ENCODE measurements at places on chromosomes 7 and 10.

DNA sequence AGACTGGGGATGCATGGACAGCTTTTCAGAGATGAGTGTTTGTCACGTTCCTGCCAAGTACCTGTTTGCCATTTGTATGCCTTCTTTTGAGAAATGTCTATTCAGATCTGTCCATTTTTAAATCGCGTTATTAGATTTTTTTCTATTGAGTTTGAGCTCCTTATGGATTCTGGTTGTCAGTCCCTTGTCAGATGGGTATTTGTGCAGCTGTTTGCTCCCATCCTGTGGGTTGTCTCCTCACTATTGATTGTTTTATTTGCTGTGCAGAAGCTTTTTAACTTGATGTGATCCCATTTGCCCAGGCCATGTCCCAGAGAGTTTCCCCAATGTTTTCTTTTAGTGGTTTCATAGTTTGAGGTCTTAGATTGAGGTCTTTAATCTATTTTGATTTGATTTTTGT, 5.5 kb upstream of the PRKAR1B start:
- peaks cover 71% of the 10 kb centered on the region for H3K36me3 ChIP-seq
- DNase-seq: no peak
- H3K4me1 ChIP-seq: peaks cover 9% of the 10 kb centered on the region
- H3K4me3 ChIP-seq: no peak overlapping the region
- no peak overlapping the region for H3K27ac ChIP-seq

DNA sequence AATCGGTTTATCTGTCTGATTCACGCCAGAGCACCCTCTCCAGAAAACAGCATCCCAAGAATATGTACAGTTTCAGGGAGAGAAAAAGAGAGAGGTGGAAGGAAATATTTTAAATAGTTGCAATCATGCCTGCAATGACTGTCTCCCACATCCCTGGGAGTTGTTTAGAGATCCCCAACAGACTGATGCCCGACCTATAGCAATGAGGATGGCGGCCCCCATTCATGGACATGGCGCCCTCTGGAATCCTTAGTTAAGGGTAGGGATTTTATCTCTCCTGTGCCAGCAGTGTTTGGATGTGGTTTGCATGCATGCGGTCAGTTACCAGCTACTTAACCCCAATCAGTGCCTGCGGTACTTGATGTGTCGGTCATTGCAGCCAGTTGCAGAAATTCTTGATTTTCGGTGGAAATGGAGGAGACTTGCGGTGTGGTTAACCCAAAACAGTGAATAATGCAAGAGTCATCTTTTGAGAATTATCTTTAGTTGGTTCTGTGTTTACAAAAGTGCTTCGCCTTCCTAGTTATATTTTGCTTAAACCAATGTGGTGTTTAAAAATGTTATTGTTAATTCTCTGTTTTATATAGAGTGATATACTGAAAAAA, 186.0 kb upstream of the TCF7L2 start:
- no peaks in the 10 kb centered on the region for H3K36me3 ChIP-seq
- no peaks in the 10 kb centered on the region for H3K4me1 ChIP-seq

GRCh38 chr7:4040109-4040928, 641.8 kb upstream of the FOXK1 start:
- H3K27me3 ChIP-seq: no peaks in the 10 kb centered on the region
- H3K4me1 ChIP-seq: peaks cover 1% of the 10 kb centered on the region
- H3K4me3 ChIP-seq: no peak overlapping the region
- no peaks in the 10 kb centered on the region for H3K36me3 ChIP-seq
- DNase-seq: no peak

DNA sequence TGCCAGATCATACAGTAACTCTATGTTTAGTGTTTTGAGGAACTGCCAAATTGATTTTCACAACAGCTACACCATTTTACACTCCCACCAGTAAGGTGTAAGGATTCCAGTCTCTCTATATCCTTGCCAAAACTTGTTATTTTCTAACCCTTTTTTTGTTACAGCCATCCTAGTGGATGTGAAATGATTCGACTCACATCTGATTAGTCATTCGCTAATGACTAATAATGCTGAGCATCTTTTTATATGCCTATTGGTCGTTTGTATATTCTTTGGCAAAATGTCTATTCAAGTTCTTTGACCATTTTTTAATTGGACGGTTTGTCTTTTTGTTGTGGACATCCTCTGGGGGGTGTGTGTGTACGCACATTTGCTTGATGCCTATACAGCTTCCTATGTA, 142.8 kb downstream of the DGKB start:
- H3K4me3 ChIP-seq: no peak overlapping the region
- H3K4me1 ChIP-seq: peaks cover 1% of the 10 kb centered on the region
- no peaks in the 10 kb centered on the region for H3K36me3 ChIP-seq
- no peak for DNase-seq
- no peaks in the 10 kb centered on the region for H3K27me3 ChIP-seq

GRCh38 chr7:39683216-39683845, 60.0 kb downstream of the RALA start:
- H3K27ac ChIP-seq: no peak overlapping the region
- no peaks in the 10 kb centered on the region for H3K27me3 ChIP-seq
- H3K4me1 ChIP-seq: peaks cover 2% of the 10 kb centered on the region
- DNase-seq: no peak
- peaks cover 11% of the 10 kb centered on the region for H3K36me3 ChIP-seq
- H3K4me3 ChIP-seq: no peak overlapping the region

DNA sequence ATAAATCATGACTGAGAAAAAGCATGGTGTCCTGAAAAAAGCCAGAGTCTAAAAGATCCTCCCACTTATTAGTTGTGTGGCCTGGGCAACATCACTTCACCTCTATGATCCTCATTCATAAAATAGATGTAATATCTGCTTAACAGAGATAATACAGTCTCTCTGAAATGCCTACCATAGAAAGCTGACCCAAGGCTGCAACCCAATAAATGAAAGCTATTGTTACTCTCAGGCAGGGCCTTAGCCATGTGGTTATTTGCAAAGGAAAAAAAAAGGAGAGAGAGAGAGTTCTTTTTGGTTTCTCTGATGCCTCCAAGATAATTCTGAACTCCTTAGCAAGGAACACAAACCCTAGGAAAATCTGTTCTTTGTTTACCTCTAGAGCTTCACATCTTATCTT, 7.9 kb downstream of the FAM13C start:
- no peaks in the 10 kb centered on the region for H3K27me3 ChIP-seq
- no peak for DNase-seq
- peaks cover 4% of the 10 kb centered on the region for H3K36me3 ChIP-seq
- H3K4me1 ChIP-seq: no peaks in the 10 kb centered on the region
- no peak overlapping the region for H3K27ac ChIP-seq
- H3K4me3 ChIP-seq: no peak overlapping the region

- DNase-seq: no peak
- no peaks in the 10 kb centered on the region for H3K4me1 ChIP-seq
- H3K4me3 ChIP-seq: no peak overlapping the region
- no peaks in the 10 kb centered on the region for H3K36me3 ChIP-seq
- no peaks in the 10 kb centered on the region for H3K27me3 ChIP-seq
Observed at GRCh38 chr10:9052767-9053166, 998.3 kb downstream of the GATA3 start.

GRCh38 chr10:12559578-12560178, 210.3 kb downstream of the CAMK1D start:
- no peak overlapping the region for H3K27ac ChIP-seq
- no peak for DNase-seq
- no peaks in the 10 kb centered on the region for H3K27me3 ChIP-seq
- H3K36me3 ChIP-seq: no peaks in the 10 kb centered on the region

DNA sequence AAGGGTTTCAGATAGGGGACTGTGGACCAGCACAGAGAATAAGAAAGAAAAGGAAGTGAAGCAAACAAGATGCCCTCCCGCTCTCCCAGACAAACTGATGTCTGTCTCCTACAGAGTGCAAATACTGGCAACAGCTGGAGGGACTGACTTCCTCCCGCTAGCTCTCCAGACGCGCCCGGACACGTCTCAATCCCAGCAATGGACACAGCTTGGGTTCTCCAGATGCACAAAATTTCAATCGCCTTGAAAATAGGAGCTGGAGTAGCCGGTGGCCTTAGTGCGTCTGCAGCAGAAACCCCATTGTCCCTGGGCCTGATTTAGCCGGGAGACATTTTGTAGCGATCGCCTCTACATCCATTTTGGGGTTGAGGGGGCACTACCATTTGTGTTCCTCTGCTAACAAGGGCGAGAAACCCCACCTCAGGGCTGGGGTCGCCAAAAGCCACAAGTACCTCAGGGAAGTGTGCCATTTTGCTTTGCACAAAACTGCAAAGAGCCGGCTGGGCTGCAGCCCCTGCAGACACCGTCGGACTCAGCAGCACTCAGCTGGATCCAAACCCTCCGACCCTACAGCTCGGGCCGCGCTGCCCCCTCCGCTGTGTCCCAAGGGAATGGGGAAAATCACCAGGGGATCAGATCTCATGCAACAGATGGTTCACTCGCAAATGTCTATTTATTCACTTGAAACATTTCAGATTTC, 5.9 kb downstream of the CPA2 start:
- no peak for DNase-seq
- no peaks in the 10 kb centered on the region for H3K36me3 ChIP-seq
- H3K4me3 ChIP-seq: no peak overlapping the region
- peak overlapping the region; percentile 98 for H3K27ac ChIP-seq

GRCh38 chr7:46741181-46741580, 820.1 kb upstream of the IGFBP3 start:
- H3K4me3 ChIP-seq: no peak overlapping the region
- no peak overlapping the region for H3K27ac ChIP-seq

GRCh38 chr7:81068-81925, 111.1 kb upstream of the FAM20C start:
- H3K4me3 ChIP-seq: no peak overlapping the region
- H3K36me3 ChIP-seq: no peaks in the 10 kb centered on the region
- peaks cover 16% of the 10 kb centered on the region for H3K4me1 ChIP-seq
- no peak for DNase-seq
- H3K27me3 ChIP-seq: peaks cover 47% of the 10 kb centered on the region

DNA sequence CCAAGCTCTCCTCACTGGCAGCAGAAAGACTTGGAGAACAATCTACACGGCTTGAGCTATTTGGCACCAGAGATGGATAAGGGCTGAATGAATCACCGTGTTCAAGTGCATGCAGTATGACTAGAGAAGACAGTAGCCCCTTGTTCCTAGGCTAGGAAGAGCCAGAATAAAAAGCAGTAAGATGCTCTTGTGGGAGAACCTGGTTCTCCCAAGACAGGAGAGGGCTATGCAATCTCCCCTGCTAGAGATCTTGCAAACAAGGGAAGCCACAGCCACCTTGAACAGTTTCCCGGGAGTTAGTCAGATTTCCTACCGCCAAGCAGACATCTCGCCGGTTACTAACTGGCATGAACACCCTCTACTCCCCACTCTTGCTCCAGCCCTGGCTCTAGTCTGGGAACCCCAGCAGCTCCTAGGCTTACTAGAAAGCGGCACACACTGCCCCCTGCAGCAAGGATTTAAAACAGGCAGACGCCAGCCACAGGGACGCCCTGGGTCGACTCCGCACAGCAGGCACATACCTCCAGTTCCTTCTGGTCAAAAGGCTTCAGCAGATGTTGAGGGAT, 107.3 kb downstream of the SMURF1 start:
- H3K27ac ChIP-seq: no peak overlapping the region
- DNase-seq: peak; percentile 17
- peaks cover 68% of the 10 kb centered on the region for H3K36me3 ChIP-seq
- no peaks in the 10 kb centered on the region for H3K4me1 ChIP-seq
- no peaks in the 10 kb centered on the region for H3K27me3 ChIP-seq

DNA sequence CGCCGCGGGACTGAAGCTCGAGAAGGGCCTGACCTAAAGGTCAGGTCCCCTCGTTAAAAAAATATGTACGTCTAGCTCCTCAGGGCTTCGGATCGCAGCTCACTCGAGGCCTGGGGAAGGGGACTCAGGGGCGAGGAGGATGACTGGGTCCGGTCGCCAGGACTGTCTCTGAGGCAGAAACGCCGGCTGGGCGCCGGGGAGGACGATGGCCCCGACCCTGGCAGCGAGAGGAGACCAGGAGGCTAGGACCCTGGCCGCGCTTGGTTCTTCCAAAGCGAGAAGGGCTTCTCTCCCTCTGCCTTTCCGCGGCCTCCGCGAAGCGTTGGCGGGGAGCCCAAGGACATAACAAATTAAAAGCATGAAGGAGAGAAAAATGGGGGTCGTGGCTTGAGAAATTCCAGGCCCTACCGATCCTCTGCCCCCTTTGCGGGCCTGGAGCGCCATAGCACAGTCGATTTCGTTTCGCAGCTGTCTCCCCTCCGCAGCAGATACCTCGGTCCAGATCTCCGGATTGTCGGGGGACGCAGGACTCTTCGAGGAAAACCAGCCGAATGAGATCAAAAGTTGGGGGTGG, 3.1 kb downstream of the NKX2-3 start:
- peaks cover 16% of the 10 kb centered on the region for H3K4me1 ChIP-seq
- H3K27ac ChIP-seq: no peak overlapping the region
- H3K4me3 ChIP-seq: no peak overlapping the region
- no peaks in the 10 kb centered on the region for H3K36me3 ChIP-seq
- peaks cover 97% of the 10 kb centered on the region for H3K27me3 ChIP-seq
- no peak for DNase-seq

DNA sequence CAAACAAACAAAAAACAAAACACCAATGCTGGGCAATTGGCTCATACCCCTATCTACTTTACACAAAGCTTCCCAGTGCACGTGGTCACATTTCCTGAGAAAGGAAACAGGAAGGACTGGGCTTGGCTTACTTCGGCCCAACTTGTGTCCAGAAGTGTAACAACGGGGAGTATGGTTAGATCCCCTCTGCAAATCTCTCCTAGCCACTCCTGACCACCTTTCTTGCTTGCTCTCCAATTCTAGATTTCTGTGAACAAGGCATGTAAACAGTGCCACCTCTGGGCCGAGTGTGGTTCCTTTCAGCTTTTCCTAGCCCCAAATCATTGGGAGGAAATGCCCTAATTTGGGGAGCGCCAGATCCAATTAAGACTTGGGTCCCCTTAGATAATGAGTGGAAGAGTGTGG, 21.0 kb upstream of the FRAT2 start:
- no peaks in the 10 kb centered on the region for H3K4me1 ChIP-seq
- no peak for DNase-seq

GRCh38 chr10:14772399-14772798, 2.3 kb downstream of the FAM107B start:
- no peaks in the 10 kb centered on the region for H3K36me3 ChIP-seq
- no peaks in the 10 kb centered on the region for H3K27me3 ChIP-seq
- DNase-seq: no peak
- H3K4me3 ChIP-seq: no peak overlapping the region
- no peaks in the 10 kb centered on the region for H3K4me1 ChIP-seq
- no peak overlapping the region for H3K27ac ChIP-seq

DNA sequence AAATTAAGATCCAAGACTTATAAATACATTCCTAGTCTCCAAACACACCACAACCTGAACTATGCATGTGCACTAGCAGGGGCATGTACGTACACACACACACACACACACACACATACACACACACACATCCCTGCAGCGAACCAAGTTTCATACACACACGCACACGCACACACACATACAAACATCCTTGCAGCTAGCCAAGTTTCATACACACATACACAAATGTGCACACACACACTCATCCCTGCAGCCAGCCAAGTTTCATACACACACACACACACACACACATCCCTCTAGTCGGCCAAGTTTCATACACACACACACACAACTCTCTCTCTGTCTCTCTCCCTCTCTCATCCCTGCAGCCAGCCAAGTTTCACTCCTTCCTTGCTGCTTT, 82.7 kb upstream of the WIPF3 start:
- no peaks in the 10 kb centered on the region for H3K27me3 ChIP-seq
- no peak overlapping the region for H3K27ac ChIP-seq
- peak; percentile 3 for DNase-seq

Data from neuronal stem cell (in vitro differentiated cells).